ENCODE measurements at places on chromosomes 7 and 10.

GRCh38 chr10:44895280-44895679 lies 15.9 kb upstream of the TMEM72 start:
- DNase-seq: no peak

DNA sequence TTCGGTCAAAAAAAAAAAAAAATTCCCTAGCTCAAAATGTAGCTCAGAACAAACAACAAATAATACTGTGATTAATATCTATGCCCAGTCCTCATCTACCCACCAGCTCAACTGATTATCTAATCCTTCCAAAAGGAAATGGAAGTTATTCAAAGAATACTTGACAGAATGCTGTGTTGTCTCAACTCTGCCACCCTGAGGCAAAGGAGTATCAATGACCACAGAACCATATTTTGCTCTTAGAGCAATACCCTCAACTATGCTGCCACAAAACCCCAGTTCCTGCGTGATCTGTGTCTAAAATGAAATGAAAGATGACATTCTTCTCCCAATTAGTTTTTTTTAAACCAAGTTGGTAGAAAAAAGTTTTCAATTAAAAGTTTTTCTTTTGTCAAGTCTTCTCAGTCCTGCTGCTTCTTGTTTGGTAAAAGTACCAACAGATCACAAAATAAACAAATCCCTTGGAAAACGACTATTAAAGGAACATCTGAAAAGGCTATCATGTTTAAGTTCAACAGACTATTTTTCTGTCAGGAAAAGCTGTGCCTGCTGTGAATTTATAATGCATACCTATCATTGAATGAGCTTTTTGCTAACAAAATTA lies 21.6 kb downstream of the RBM28 start:
- no peak for DNase-seq

DNA sequence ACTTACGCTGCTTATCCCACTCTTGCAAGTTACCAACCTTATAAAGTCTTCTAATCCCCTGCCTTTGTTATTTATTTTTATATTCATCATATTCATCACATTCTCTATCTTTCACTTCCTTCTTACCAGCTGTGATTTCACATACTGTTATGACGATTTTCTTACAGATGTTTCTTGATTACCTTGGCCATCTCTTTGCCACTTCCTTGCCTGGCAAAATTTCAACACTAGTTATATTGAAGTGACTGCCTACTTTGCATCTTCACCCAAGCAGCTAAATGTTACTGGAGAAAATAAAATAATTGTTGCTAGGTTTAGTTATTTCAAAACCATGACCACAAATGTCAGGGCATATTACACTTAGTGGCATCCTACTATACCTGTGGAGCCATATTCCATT lies 8.8 kb upstream of the STEAP4 start:
- no peak for DNase-seq

GRCh38 chr10:109411917-109412316 lies 511.4 kb downstream of the XPNPEP1 start:
- no peak for DNase-seq

DNA sequence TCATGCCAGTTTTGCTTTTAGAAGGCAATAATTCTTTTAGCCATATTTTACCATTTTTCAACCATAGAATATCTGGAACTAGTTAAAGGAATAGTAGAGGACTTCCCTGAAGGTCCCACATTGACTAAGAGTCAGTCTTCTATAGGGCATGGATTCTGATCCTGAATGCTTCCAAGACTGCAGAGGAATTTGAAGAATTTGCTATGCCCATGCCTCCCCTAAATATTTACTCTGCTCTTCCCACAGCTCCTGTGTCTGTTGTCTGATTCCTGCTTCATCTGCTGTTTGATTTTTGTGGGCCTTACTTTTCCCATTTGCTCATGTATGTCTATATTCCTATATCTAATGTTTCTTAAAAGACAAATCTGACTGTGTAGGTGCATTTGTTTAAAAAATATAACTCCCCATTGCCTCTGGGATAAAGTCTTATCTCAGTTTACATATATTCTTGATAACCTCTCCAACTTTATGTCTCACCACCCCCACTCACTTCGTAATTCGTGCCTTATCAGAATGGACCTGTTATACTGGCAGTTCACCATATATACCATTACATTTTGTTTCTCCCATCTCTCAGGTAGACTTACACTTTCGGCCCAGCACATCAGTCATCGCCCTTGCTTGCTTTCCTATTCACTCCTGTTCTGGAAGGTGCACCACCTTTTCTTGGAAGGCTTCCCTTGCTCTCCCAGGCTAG lies 33.9 kb downstream of the LRRC4 start:
- DNase-seq: no peak

GRCh38 chr7:151683615-151684407 lies 164.1 kb upstream of the RHEB start:
- no peak for DNase-seq

- DNase-seq: no peak
These were observed 11.8 kb downstream of the MACROH2A2 start for GRCh38 chr10:70064486-70064885.

DNA sequence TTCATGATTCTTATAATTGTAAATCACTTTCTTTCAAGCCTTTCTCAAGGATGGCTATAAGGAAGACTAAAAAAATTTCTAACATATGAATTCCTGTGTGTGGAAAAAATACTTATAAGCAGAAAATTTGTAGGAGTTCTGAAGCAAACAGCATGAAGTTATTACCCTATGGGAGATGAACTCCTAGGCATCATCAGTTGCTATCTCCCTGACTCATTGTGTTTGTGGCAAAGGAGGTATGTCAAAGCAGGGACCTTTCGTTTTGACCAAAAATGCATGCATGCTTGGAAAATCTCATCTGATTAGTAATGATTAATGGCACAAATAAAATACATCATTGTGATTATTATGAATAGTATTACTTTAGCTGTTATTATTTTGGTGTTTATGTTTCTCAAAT lies 59.4 kb downstream of the CALCR start:
- DNase-seq: no peak

GRCh38 chr7:133039614-133040013 lies 42.3 kb downstream of the CHCHD3 start:
- DNase-seq: no peak

- DNase-seq: no peak
These were observed 124.5 kb downstream of the SLC16A9 start for GRCh38 chr10:59585046-59585700.

GRCh38 chr10:112838784-112839481 lies 111.1 kb upstream of the TCF7L2 start:
- DNase-seq: no peak

DNA sequence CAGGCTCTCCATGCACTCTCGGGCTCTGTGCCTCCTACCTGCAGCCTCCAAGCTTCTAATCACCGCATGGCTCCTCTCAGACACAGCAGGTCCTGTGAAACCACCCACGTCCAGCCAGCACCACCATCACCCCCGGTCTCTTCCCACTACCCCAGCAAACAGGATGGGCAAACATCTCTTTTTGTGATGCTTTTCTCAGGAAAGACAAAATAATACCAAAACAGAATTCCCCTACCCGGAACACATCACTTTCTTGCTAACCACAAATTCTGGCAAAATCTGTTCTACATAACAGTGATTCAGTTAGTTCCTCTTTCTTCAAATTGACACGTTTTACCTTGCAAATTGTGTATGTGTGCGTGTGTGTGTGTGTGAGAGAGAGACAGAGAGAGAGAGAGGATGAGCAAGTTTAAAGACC lies 6.5 kb downstream of the SNX8 start:
- DNase-seq: no peak

GRCh38 chr10:73239908-73240307 lies 7.1 kb downstream of the DNAJC9 start:
- no peak for DNase-seq

DNA sequence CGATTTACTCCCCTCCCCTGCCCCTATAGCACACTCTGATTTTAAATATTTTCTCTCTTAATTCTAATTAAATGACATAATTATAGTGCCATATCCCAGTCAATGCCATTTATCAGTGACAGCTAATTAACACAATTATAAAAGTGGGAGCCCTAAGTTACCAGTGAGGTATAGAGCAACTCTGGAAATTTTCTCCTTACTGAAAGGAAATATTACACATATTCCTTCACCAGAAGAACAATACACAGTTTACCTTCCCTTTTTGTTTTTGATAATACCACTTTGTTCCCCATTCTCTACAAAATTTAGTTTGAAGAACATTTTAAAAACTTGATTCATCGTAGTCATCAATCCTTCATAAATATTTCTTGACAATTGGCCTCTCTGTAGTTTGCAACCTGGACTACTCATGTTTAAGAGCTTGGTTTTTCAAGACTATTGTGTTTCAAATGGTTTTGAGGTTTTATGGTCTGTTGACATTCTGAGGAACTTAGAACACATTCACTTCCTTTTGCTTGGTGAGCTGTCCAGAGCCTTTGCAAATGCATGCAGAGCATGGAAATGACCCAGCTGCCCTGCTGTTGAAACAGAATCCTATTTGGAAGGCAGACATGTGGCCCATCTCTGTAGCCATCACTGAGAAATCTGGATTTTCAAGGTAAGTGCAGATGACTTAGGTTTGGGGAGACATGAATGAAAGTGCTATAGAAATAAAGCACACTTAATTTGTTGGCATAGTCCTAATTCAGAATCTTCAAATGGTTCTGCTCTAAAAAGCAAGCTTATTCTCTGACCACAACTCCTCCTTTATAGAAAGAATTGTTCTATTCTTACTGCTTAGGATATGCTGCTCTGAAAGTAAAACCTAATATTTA lies at the start of gene GPR141:
TSS of gene GPR141 (plus strand) at position 521 of the 875 bp plus-strand sequence. CDS start 56,628 bp downstream, outside the sequence.
- DNase-seq: no peak

GRCh38 chr10:91541481-91541880 lies 91.4 kb downstream of the PPP1R3C start:
- DNase-seq: no peak

GRCh38 chr7:143418681-143419458 lies 10.2 kb upstream of the EPHA1 start:
- DNase-seq: no peak

- DNase-seq: no peak
These were observed 28.8 kb downstream of the DENND10 start for GRCh38 chr10:119132521-119133345.

- no peak for DNase-seq
These were observed 5.0 kb upstream of the TRUB1 start for GRCh38 chr10:114932945-114933344.

DNA sequence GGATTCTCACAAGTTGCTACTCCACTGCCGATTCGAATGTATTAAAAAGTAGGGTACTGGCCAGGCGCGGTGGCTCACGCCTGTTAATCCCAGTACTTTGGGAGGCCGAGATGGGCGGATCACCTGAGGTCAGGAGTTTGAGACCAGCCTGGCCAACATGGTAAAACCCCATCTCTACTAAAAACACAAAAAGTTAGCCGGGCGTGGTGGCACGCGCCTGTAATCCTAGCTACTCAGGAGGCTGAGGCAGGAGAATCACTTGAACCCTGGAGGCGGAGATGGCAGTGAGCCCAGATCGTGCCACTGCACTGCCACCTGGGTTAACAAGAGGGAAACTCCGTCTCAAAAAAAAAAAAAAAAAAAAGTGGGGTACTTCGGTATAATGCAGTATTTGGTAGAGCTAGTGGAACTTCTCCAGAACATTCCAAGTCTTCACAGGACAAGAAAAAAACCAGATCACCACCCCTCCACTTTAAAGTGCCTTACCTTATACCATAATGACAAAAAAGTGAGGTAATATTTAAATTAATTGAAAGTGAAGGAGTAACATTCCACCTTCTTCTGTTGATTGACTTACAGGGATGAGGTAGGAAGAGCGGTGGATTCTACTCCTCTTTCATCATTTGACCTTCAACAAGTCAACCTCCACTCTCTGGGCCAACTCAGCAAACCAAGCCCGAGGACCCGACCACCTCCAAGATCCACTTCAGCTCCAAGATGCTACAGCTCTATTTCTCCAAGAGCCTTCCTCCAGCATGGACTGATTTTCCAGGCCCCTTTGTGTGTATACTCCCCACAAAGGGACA lies 2.0 kb downstream of the BAZ1B start:
- peak; percentile 11 for DNase-seq

- DNase-seq: no peak
These were observed 10.1 kb downstream of the FZD9 start for GRCh38 chr7:73443548-73444255.

- no peak for DNase-seq
These were observed 13.1 kb upstream of the CUX1 start for GRCh38 chr7:101804088-101804963.

- no peak for DNase-seq
These were observed 72.9 kb upstream of the OGDHL start for GRCh38 chr10:49834976-49835375.

DNA sequence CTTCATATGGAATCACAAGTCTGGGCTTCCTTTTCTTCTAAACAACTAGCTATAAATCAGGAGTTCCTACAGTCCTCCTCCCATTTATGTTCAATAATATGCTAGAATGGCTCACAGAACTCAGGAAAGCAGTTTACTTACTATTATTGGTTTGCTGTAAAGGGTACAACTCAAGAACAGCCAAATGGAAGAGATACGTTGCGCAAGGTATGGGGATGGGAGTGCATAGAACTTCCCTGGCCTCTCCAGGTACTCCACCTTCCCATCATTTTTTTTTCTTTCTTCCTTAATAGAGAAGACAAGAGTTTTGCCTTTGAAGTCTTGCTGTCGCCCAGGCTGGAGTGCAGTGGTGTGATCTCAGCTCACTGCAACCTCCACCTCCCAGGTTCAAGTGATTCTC lies 27.1 kb upstream of the SEMA4G start:
- no peak for DNase-seq

DNA sequence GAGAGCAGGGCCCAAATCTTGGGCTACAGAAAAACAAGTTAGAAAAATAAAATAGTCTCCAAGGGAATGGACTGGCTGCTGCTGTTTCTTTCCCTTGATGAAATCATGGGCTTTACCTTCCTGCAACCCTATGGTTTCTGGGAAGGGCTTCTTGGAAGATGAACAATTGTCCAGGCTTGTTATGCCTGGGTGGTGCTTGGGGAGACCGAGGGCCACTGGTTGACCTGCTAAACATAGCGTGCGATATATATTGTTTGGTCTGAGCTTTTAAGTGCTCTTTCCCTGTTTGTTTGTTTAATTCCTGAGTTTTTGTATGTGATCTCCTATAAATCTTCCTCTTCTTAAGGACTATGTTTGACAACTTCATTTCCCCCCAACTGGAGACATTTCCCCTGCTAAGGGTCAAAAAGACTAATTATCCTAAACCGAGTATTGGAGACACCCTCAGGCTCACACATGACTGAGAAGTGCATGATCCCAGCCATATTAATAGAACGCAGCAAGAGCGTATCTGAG lies 37.9 kb downstream of the SLC25A28 start:
- no peak for DNase-seq

DNA sequence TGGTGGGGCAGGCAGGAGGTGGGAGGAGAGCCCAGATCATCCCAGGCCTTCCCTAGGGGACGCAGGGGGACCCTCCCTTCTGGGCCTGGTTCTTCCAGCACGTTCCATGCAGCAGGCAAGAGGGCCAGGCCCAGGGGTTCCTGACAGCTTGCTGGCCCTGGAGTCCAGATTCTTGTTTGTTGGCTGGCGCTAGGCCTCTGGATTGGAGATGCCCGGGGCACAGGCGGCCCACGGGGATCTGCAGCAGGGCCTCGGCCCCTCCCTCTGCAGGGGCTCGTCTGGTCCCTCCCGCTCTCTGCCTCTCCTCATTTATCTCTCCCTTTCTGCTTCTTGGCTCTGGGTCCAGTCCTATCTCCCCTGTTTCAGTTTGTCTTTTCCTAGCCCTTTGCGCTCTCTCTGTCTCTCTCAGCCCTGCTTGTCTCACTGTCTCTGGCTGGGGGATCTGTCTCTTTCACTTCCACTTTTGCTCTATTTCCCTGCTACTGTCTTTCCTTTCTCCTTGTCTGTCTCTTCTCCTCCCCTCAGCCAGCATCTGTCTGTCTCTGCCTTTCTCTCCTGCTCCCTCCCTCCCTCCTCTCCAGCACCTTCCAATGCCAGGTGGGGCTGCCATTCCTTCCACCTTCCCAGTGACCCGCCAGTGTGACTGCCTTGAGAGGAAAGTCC lies 1.1 kb upstream of the AQP1 start:
- DNase-seq: no peak

- DNase-seq: no peak
These were observed 4.8 kb downstream of the IFIT2 start for GRCh38 chr10:89306434-89307268.
